HuH-7.5 (cell line): ENCODE measurements at places on chromosomes 11 and 22.

DNA sequence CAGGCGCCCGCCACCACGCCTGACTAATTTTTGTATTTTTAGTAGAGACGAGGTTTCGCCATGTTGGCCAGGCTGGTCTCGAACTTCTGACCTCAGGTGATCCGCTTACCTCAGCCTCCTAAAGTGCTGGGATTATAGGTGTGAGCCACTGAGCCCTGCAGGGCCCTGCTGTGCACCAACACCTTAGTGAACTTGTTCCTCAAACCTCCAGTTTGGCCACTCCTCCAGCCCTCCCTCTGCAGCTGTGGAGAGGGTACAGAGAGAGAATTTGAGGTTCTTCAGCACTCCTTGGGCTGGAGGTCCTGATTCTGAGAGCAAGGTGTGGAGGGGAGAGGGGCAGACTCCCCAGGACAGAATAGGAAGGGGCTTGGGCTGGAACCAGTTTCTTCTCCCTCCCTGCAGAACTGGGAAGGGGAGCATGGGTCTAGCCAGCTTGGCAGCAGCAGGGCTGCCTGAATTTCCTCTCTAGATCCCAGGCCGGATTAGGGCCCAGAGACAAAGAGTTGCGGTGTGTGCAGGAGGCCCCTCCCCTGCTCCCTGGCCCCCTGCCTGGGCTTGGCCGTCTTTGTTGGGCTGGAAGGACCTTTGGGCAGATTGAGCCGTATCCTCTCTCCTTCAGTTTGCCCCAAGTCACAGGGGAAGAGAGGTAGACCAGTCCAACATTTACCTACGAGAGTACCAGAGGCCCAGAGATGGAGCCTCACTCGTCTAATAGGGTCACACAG lies 2.3 kb upstream of the PEX16 start:
- no peak for DNase-seq

GRCh38 chr22:26466196-26466595 lies 17.4 kb downstream of the HPS4 start:
- DNase-seq: no peak

DNA sequence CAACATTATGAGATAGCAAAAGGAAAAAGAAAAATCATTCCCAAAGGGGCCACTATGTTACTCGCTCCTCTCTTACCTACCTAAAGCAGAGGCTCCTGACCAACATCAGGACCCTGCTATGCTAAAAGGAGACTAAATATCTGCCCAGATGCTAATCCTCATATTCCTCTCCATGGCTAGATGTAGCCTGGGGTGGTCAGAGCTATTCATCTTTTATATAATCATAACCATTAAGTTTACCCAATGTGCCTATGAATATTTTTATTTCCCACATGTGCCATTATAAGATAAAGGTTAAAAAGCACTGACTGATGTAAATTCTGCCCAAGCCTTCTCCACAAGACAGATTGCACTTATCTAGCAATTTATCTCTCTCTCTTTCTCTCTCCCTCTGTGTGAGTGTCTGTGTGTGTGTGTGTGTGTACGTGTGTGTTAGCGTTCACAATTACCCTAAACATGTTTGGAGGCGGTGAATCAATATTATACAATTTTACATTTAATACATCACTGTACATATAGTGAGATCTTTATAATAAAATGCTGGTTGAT lies 41.2 kb upstream of the ANO5 start:
- DNase-seq: no peak

DNA sequence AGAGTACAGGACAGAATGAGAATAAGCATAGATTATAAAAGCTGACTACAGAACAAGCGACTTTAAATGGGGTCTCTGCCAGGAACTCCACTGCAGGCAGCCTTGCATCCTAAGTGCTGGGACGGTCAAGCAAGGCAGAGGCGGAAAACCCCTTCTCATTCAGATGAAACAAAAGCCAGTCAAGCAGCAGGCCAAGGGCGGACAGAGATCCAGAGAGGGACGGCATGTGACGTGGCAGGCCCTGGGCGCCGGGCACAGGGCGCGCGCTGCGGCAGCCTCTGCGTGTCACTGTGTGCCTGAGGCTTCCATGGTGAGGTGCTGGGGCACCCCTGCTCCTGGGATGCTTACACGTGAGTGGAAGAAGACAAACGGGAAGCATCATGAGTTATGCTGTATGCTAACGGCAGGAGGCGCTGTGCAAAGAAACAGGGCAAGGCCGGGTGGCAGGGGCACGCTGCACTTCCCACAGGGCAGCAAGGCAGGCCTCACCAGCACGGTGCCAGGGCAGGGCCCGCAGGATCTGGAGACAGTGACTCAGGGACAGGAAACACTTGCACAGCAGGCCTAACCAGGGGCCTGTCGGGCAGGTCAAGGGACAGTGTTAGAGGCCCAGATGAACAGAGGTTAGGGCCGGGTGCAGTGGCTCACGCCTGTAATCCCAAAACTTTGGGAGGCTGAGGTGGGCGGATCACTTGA lies 6.2 kb downstream of the TOLLIP start:
- DNase-seq: no peak

DNA sequence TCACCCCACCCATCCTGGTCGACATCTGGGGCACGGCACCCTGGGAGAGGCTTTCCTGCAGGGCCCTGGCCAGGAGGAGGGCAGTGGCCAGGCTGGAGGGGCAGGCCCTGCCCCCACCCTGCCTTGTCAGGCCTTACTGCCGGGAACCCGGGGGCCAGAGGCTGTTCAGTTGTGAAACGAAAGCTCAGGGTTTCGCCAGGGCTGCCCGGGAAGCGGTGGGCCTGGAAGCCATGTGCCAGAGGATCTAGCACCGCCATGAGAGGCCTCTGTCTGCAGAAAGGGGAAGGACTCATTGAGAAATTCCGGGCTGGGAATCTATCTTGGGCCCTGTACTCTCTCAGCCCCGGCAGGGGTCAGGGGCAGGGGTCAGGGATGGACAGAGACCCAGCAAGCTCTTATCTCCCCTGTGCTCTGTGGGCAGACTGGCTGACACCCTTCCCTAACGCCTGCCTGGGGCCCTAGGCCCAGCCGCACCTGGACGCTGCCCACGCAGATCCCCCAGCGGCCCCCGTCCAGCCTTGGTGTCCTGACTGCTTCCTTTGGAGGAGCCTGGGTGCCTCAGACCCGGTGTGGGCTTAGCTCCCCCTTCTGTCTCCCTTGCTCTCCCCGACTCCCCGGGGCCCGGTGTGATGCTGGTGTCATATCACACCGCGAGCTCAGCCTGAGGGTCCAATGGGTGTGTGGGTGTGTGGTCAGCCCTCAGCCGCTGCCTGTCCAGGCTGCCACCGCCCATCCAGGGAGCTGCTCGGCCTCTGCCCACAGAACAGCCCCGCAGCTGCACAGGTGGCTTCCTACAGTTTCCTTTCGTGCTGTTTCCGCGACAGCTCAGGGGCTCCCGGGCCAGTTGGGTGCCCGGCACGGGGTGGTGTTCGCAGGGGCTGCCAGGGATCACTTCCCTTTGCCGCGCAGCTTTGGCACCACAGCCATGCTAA lies 6.5 kb downstream of the PIM3 start:
- no peak for DNase-seq

DNA sequence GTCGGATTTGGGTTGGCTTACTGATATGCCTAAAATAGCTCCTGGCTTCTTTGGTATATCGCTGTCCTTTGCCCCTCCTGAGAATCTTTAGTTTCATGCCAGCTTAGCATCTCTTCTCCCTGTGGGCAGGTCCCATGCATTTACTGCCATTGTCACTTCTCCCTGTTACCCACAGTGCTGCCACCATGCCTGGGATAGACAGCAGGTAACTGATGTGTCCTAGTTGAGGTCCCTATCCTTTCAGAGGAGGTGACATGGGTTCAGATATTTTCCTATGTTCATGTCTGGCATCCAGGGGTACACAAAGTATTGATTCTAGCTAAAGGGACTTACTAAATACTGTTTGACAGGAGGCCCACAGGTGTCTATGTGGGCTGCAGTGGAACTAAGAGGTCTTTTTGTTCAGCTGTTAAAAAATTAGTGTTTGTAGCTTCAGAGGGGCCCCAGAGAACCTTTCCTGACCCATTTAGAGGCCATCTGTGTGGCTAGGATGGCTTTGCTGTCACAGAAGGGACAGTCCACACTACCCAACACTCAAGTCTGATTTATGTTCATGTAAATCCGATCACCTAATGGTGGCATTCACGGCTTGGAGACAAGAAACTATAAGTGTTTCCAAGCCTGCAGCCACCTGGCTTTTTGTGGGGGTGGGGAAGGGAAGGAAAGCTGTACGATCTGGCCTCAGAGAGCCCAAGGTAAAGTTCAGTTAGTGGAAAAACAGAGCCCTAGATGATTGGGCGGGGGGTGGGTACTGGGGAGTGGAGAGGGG lies 8.5 kb downstream of the TIMP3 start:
- DNase-seq: no peak

DNA sequence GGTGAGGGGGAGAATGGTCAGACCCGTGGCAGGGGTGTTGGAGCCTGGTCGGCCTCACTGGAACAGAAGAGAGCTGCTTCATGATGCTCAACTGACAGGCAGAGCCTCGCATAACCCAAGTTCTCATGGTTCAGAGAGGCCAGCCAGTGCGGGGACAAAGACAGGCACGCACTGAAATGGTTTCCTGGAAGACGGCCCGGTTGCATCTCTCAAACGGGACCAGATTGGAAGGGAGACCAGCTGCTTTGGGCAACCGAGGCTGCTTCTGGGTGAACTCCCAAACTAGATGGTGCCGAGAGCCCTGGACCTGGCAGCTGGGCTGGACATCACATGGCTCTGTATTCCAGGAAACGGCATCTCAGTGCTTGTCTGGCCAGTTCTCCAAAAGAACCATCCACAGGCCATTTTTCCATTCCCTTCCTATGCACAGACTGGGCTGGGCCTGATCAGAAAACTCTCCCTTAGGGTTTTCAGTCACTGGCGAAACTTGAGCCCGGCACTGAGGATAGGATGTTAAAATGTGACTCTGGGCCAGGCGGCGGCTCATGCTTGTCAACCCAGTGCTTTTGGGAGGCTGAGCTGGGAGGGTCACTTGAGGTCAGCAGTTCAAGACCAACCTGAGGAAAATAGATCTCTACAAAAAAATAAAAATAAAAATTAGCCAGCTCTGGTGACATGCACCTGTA lies 80.1 kb upstream of the PRODH start:
- no peak for DNase-seq

DNA sequence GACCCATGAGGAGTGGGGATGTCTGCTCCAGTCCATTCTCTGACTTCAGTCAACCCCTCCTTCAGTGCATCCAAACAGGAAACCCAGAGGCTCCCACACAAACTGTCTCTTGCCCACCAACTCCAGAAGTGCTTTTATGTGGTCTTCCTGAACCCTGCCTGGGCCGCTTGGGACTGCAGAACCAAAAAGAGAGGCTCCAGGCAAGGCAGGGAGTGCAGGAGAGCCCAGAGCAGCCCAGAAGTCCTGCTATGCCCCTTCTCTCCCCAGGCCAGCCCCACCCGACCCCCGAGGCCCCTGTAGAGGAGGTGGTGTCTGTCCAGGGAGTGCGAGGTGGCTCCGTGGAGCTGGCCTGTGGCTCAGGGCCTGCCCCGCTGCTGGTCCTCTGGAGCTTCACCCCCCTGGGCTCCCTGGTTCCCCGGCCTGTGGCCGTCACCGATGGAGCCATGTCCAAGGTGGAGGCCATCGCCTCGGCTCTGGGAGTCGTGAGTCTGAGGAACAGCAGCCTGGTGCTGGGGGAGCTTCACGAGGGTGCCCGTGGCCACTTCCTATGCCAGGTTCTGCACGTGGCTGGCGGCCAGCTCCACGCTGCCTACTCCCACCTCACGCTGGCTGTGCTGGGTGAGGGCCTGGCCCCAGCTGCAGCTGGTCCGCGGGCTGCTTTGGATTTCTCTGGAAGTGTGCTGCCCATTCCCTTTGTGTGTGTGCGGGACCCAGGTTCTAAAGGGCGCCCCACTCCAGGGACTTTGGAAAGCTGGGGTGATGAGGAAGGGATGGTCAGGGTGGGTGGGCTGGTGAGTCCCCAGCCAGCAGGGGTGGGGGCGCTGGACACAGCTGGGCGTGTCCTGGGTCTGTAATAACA lies 1.8 kb downstream of the VSIG10L2 start:
- DNase-seq: no peak

GRCh38 chr11:117654281-117655255 lies 142.4 kb downstream of the DSCAML1 start:
- DNase-seq: no peak

GRCh38 chr22:36756031-36756430 lies 19.9 kb downstream of the IFT27 start:
- DNase-seq: no peak

DNA sequence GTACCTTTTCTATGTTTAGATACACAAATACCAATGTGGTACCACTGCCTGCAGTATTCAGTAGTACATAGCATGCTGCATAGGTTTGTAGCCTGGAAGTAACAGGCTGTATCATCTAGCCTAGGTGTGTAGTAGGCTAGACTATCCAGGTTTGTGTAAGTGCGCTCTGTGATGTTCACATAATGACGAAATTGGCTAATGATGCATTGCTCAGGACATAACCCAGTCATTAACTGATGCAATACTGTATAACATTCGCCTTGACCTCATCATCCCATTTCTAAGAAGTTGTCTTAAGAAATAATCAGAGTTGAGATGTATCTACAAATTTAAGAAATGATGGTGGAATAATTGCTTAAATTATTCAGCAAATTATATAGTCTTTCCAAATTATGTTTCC lies 116.0 kb upstream of the TIMP3 start:
- no peak for DNase-seq

- DNase-seq: no peak
These were observed 128.5 kb downstream of the CEP164 start for GRCh38 chr11:117456027-117456720.

DNA sequence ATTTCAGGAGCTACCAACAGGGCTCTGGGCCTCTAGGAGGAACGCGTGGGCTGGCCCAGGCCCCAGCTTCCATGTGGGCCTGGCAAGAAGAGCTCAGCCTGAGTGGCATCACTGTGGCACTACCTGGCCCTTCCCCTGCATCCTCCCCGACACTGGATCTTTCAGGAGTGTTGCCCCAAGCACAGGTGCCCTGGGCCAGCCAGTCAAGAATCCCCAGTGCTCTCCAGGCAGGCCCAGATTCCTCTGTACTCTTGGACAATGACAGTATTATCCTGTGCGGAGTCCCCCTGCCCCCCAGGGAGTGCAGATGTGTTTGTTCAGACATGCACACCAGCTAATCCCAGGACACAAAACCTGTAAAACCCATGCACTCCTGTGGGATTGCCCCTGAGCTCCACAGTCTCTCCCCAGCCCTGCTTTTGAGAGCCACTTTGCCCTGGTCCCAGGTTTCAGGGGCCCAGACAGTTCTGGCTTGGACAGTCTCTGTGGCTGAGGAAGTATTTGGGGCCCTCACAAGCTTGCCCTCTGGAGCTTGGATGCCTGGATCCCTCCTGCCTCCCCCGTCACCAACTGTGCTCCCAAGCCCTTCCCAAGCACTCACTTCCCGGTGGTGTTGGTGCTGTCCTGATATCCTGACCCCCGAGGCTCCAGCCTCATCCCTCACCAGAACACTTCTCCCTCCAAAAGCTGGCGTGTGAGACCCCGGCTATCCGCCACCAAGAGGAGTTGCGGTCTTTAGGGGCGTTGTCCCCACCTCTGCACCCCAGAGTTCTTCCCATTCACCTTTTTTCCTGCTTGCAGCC lies 39.9 kb downstream of the KCNC1 start:
- no peak for DNase-seq
